ENCODE measurements at places on chromosomes 13 and 19. TPM values are rescaled to one million over a fixed set of nuclear protein-coding genes. Genes with fewer than 3 reads are reported as not detected.

Gene ZNF556
- total RNA-seq = not detected

DNA sequence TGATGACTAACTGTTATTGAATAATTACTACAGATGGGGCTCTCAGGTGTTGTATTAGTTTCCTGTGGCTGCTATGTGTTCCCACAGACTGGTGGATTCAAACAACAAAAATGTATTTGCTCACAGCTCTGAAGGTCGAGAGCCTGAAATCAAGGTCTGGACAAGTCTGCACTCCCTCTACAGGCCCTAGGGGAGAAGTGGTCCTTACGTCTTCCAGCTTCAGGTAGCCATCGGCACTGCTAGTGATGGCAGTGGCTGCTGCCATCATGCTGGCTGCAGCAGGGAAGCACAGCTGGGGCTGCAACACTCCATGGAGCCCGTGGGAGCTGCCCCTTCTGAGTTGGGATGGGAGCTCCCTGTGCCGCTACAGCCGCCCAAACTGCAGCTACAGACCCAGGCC is 1.9 kb downstream of the TEX26 start:
- H3K27me3 ChIP-seq = peaks cover 10% of the 10 kb centered on the region
- DNase-seq = no peak

- H3K27me3 ChIP-seq = no peaks in the 10 kb centered on the region
- no peak overlapping the region for H3K4me3 ChIP-seq
- H3K36me3 ChIP-seq = no peaks in the 10 kb centered on the region
- no peak overlapping the region for H3K27ac ChIP-seq
Measured at GRCh38 chr13:51275101-51275500, 52.9 kb downstream of the FAM124A start.

DNA sequence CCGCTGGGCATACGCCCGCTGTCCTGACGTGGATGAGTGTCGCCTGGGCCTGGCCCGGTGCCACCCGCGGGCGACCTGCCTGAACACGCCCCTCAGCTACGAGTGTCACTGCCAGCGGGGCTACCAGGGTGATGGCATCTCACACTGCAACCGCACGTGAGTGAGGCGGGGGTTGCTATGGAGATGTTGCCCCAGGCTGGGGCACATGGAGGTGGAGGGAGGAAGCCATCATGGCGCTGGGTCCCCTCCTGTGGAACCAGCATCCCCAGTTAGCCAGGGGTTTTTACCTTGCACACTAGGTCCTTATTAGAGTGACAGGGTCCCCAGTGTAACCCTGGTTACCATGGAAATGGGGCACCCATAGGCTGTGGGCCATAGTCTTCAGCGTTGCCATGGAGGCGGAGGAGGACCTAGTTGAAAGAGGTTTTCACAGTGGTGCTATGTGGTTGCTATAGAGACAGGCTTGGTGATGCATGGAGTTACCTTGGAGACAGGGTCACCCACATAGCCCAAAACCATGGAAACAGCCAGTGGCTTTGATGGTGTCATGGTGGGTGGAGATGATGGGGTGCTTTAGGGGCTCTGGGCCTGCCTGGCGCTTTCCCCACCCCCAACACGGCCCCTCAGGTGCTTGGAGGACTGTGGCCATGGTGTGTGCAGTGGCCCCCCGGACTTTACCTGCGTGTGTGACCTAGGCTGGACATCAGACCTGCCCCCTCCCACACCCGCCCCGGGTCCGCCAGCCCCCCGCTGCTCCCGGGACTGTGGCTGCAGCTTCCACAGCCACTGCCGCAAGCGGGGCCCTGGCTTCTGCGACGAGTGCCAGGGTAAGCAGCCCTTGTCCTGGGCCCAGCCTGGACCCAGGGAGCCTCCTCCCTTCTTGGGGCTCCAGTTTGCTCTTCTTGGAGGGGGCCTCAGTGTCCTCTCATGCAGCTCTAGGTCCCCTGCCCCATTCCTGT is 27.1 kb downstream of the MEGF8 start:
- no peaks in the 10 kb centered on the region for H3K4me1 ChIP-seq
- H3K27ac ChIP-seq = no peak overlapping the region
- DNase-seq = no peak
- peaks cover 21% of the 10 kb centered on the region for H3K36me3 ChIP-seq
- no peaks in the 10 kb centered on the region for H3K27me3 ChIP-seq

- H3K27ac ChIP-seq = no peak overlapping the region
- H3K27me3 ChIP-seq = no peaks in the 10 kb centered on the region
- no peak for DNase-seq
- H3K36me3 ChIP-seq = no peaks in the 10 kb centered on the region
- no peaks in the 10 kb centered on the region for H3K4me1 ChIP-seq
Measured at GRCh38 chr19:50341091-50341564, 12.0 kb upstream of the KCNC3 start.

DNA sequence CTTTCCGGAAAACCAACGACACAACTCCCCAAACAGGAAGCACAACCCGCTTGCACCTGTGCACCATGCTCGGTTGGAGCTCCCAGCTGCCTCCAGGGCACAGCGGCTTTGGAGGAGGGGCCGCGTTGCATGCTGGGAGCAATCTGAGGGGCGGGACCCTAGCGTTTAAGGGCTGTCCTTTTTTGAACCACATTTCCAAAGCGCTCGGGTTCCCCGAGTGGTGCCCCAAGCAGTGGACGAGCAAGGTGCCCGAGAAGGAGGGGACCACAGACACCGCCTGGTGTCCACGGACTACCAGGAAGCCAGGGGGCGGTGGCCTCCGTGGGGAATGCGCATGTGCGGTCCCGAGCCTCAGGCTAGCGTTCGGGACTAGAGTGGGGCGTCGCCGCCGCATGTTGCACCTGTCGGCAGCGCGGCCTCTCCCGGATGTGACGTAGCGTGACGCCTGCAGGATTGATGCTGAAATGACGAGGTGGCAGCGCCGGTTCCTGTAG is 11.9 kb upstream of the ZNF57 start:
- H3K4me3 ChIP-seq = peak overlapping the region; percentile 37
- no peak overlapping the region for H3K27ac ChIP-seq
- DNase-seq = no peak
- no peaks in the 10 kb centered on the region for H3K36me3 ChIP-seq
- H3K27me3 ChIP-seq = no peaks in the 10 kb centered on the region
- peaks cover 4% of the 10 kb centered on the region for H3K4me1 ChIP-seq

GRCh38 chr13:20116213-20116612 is 44.6 kb downstream of the GJA3 start:
- H3K27ac ChIP-seq = no peak overlapping the region
- no peaks in the 10 kb centered on the region for H3K36me3 ChIP-seq
- H3K27me3 ChIP-seq = no peaks in the 10 kb centered on the region
- no peak for DNase-seq
- no peak overlapping the region for H3K4me3 ChIP-seq

All from upper lobe of right lung (tissue), 1 donor.